GM23248 (cell line): ENCODE measurements at places on chromosomes 5 and 9.
A peak's percentile ranks its signal among the peaks of the same experiment; 100 is the strongest.

DNA sequence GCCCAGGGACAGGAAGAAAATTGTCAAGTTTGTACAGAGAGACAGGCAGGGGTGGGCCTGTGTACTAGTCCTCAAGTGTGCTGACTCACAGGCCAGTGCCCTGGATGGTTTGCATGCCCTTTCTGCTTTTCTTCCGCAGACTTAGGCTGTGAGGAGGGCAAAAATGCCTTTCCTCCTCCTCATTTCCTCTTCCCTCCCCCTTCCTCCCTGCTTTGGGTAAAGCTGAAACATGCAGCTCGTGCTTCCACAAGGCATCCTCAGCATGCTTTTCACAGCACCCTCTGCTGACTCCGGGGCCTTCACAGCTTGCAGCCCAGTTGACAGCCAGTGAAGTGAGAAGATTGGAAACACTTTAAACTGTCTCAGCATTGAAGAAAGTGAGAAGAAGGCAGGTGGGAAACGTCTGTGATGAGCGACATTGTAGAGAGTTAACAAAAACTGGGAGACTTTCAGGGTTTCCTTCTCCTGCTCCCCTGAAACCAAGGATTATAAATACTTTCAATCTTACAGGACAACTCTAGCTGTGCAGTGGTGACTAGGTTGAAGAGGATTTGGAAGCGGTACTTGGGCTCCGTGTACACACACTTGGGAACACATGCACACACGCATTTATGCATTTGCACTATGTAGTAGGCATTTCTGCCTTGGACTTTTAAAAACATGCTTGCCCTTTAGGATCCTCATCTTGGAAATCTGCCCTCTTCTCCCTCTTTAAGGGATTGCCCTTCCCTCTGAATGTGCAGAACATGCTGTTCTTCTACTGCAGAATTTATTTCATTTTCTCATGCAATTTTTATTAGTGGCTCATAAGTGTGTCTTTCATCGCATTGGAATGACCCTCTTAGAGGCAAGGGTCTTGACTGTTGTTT is 138.8 kb downstream of the GRIA1 start:
- DNase-seq, result peak; percentile 96

- DNase-seq, result no peak
Measured at GRCh38 chr9:117704597-117704996, 394 bp downstream of the TLR4 start.

DNA sequence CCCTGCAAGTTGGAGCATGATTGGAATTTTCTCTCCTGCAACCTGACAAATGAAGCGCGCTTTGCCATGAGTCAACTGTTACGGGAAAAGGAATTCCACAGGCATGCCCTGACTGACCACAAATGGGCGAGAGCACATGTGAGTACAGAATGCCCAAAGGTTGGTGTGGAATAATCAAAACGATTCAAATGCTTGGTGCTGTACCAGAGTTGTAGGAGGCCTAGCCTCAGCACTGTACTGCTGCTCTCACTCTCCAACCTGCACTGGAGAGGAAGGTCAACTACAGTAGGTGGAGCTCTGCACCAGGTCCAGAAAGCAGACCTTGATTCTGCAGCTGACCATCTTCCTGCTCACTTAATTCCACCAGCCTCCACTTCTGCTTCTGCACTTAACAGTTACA is 406.9 kb upstream of the ACTBL2 start:
- DNase-seq, result peak; percentile 76

DNA sequence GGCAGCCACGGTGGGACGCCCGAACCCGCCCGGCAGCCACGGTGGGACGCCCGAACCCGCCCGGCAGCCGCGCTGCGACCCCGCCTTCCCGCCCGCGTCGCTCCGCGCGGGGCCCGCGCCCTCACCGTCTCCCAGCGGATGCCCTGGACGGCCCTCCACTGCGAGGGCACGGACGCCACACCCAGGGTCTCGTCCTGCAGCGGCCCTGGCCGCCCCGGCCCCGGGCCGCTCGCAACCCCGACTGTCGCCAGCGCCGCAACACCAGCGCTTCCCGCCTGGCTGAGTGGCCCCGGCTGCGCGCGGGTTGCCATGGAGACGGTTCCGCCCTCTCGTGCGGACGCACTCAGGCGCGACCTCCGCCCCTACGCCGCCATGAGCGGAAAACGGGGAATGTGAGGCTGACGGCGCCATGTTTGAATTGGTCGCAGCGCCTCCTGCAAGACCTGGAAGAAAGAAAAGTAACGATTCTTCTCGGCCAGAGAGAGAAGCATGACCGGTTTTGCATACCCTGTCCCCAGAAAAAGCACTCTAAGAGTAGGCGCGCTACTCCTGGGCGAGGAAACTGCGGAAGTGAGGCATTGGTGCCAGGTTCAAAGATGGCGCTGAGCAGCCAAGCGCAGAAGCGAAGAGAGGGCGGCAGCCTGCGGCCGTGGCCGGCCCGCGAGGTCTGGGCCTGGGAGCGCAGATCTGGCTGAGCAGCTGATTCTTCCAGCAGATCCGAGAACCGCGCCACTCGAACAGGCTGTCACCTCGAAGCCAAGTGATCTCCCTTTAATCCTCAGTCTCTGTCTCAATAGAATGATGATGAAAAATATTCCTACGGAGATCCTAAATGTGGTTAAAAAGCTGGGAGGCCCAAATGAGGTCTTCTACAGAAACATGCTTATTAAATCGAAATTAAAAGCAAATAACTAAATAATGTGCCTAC is at the start of gene DYNC2I2:
TSS of gene DYNC2I2 (minus strand) at position 432 of the 928 bp plus-strand sequence. CDS start at position 311, 121 bp downstream.
- peak; percentile 98 for DNase-seq

DNA sequence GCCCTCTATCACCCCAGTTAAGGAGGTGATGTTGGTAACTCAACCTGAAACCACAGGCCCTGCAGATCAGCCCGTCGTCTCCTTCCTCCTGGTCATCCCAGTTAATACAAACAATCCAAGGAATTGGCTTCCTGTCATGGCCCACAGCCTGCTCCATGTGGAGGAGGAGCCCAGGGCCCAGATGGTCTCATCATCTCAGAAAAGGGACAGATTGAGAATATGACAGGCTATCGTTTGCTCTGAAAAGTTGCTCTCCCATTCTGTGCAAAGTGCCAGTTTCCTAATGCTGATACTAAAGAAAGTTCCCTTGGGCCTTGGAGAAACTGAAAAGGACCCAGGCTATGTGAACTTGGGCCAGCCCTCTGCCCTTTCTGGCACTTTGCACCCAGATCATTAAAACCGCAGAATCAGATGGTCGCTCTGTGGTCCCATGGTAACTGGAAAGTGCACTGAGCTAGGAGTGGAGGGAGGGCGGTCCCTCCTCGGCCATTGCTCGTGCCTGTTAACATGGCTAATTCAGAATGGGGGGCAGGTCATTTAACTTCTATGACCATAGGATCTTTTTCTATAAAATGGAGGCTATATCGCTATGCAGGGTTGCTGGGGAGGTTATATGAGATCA is 675 bp upstream of the SPAAR start:
- DNase-seq, result peak; percentile 13

- DNase-seq, result no peak
Measured at GRCh38 chr9:13715430-13715829, 435.9 kb upstream of the MPDZ start.

GRCh38 chr9:136831720-136832104 is 10.6 kb upstream of the AJM1 start:
- no peak for DNase-seq

GRCh38 chr5:138945421-138946240 is 70.5 kb upstream of the LRRTM2 start:
- DNase-seq, result no peak

GRCh38 chr5:150085191-150085912 is 1.0 kb downstream of the CSF1R start:
- DNase-seq, result no peak

GRCh38 chr5:41286165-41286564 is 72.8 kb upstream of the C6 start:
- no peak for DNase-seq

- no peak for DNase-seq
Measured at GRCh38 chr5:79573983-79574890, 38.0 kb upstream of the TENT2 start.

DNA sequence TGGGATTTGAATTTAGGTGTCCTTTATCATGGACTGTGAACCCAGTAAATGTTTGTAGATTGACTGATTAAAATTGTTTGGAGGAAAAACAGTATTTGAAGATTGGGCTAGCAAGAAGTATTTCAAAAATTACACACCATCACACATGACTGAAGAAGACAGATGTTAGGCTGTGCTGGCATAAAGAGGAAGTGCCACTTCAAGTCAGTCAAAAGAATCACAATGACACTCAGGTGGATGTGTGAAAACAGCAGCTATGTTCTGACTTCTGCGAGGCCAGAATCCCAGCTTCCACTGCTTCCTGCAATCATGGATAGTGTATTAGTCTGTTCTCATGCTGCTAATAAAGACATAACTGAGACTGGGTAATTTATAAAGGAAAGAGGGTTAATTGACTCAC is 393.3 kb downstream of the DMRT2 start:
- DNase-seq, result no peak

- no peak for DNase-seq
Measured at GRCh38 chr9:134069480-134070399, 1.9 kb upstream of the BRD3 start.

GRCh38 chr5:134651531-134651930 is 2.9 kb downstream of the SEC24A start:
- DNase-seq, result peak; percentile 55

DNA sequence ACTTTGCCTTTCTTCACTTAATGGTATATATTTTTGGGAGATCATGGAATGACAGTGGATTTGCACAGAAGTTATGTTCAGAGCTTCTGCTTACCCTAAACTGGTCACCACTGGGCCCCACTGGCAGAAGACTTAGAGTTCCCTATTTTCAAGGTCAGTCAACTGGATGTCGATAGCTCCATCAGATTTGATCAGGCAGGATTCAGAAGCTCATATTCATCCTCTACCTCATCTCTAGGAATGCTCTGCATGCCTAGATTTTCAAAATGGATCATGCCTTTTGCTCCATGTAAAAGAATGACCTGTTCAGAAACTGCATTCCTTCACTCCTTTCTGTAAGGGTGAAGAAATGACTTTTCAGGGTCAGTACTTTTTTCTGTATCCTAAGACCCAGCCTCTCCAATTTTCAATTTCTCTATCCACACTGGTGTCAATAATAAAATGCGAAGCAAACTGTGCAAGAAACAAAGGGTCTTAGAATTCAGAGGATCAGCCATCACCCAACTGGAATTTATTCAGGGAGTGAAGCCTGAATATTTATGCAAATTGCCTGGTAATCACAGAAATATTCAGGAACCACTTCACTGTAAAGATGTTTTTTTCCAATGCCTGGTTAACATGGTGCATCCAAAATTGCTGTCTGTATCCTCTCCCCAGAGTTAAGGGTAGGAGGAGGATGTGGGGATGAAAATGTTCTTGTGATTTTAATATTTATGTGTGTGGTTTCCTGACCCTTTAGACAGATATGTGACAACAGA is 125.4 kb downstream of the DOCK2 start:
- DNase-seq, result peak; percentile 68

DNA sequence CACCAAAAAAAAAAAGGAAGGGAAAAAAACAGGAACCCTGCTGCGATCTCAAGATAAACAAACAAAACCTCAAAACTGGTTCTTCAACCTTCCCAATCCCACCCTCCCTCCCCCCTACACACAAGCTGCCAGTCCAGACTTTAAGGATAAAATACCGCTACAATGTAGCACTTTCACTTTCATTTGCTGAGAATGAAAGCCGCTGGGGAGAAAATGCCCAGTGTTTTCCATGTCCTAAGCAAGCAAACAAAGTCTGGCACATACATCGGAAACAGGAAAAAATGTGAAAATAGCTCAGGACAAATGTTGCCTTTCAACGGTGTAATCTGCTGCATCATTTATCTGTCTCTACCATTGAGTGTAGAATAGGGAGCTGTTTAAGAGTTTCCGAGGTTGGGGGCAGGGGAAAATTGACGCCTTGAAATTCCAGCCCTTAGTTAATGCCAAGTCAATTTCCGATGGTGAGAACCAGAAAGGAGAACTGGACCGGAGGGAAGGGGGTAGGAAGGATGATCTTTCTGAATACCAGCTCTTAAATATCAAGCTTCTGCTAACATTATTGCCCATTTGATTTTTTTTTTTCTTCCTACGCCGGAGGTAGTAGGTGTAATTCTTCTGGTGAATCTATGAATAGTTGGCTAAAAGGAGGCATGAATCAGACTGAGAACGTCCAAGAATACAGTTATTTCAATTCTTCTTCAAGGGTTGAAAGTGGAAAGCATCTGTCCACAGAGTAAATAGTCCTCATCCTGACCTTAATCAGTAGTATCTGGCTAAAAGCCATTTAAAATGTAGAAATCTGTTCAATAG is 1.2 kb upstream of the ADAMTS6 start:
- DNase-seq, result peak; percentile 73

DNA sequence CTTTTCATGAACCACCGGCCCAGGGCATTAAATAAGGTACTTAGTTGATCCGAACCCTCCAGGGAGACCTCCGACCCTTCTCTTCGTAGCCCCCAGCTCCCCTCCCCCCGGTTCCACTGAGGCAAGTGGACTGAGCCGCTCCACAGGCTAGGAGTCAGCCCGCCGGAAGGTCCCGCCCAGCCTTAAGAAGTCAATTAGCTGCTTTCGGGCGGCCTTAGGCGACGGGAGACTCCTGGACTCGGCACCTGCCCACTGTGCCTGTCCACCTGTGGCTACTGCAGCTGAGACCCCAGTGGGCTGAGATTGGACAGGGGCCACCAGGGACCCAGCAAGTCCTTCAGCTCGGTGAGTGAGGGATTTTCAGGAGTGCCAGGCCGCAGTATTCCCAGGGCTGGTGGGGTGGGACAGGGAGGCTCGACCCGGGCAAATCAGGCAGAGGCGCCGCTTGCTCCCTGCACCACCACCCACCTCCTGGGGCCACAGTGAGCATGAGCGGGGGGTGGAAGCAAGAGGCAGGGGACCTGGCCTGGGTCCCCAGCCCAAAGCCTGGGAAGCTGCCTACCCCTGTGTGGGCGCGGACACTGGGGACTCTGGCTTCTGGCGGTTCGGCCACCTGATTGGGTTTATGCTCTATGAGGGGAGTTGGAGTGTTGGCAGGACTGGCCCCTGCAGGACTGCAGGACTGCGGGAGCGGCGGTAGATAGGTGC is 39.6 kb upstream of the SPATA31E1 start:
- no peak for DNase-seq

DNA sequence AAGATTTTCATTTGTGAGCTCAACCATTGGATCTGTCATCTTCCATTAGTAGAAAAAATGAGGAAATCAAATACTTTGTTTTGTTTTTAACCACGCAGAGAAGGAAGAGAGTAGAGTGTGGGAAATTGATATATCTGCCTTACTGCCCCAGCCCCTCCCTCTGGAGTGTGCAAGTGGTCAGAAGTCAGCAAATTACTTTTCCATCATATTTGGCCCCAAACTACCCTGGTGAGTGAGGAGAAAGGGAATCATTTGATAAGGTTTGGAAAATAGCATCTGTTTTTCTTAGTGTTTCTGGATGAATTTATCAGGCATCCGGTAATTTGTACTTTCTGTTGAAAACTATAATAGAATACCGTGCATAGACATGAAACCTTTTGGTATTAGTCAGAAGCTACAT is 327.4 kb downstream of the MARCHF11 start:
- DNase-seq, result no peak

- DNase-seq, result no peak
Measured at GRCh38 chr9:99626426-99626825, 195.3 kb upstream of the NR4A3 start.

DNA sequence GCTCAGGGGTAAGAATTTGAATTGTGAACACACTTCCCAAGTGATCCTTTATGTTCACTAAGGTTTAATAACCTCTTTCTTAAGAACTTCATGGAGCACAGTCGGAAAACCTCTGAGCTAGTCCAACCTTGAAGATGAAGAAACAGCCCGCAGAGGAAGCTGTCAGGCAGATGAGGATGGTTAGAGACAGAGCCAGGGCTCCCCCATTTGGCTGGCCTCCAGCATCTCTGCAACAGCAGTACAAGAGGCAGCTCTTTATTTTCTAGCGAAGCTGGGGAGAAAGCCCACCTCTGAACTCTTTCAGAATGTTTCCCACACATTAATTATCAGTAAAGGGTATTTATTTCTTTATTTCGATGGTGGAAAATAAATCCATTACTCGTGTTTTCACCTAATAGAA is 350.8 kb downstream of the DMRT2 start:
- no peak for DNase-seq
